ENCODE measurements at places on chromosomes 16 and 17. TPM values are rescaled to one million over a fixed set of nuclear protein-coding genes. Genes with fewer than 3 reads are reported as not detected.

STAC2 gene
- total RNA-seq, result 0.41 TPM

TP53TG3D gene
- not detected for total RNA-seq

HID1 gene
- total RNA-seq, result 12.3 TPM

CSH2 gene
- total RNA-seq, result not detected

ITGAX gene
- 2.7 TPM for total RNA-seq

CA5A gene
- not detected for total RNA-seq

TP53TG3F gene
- not detected for total RNA-seq

ARHGAP27 gene
- 37.3 TPM for total RNA-seq

TSPAN10 gene
- total RNA-seq, result 1.0 TPM

DNA sequence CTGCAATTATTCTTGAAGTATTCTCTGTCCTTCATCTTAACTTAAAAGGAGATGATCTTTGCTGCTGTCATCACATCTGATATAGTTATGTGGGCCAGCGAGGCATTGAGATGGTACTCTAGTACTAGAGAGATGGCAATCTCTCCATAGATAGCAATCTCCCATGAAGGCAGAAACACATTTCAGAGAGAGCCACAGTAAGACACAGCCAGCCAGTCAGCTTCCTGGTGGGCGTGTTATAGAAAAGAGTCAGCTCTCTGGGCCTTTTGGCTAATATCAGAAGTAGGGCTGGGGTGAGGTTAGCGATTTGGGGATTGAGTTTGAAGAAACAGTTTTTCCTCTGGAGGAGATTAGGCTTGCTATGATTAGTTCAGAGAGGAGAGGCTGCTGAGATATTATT lies 22.6 kb upstream of the EFCAB13 start:
- DNase-seq, result no peak

DNA sequence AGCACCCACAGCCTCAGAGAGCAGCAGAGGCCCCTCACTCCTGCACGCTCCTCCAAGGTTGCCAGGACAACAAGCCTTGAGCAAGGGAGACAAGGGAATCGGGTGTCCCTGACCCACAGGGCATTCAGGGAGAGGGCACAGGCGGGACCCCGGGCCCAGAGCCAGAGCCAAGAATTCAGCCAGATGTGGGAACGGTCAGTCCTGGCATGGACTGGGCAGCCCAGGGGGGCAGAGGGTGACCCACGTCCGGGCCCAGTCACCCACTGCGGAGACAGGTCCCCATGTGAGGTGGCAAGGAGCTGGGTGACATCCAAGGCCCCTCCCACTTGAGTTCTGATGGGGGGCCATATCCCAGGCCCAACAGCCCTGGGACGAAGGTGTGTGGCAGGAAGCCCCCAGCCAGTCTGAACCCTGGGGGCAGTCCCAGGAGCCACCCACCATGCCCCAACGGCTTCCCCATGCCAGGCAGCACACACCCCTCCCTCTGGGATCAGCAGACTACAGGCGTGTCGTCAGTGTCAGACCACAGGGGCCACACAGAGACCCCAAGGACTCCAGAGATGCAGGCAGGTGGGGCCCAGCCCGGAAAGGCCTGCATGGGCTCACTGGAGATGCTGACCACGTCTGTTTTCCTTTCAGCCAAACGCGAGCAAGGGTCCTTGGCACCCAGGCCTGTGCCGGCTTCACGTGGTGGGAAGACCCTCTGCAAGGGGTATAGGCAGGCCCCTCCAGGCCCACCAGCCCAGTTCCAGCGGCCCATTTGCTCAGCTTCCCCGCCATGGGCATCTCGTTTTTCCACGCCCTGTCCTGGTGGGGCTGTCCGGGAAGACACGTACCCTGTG lies 23.0 kb downstream of the USP6 start:
- DNase-seq, result no peak

- DNase-seq, result no peak
Measured at GRCh38 chr17:57207396-57207795, 48.9 kb upstream of the MSI2 start.

GRCh38 chr17:1643293-1643998 lies 2.1 kb downstream of the SCARF1 start:
- peak; percentile 47 for DNase-seq

GRCh38 chr17:75181608-75182318 lies 996 bp downstream of the SUMO2 start:
- peak; percentile 24 for DNase-seq

DNA sequence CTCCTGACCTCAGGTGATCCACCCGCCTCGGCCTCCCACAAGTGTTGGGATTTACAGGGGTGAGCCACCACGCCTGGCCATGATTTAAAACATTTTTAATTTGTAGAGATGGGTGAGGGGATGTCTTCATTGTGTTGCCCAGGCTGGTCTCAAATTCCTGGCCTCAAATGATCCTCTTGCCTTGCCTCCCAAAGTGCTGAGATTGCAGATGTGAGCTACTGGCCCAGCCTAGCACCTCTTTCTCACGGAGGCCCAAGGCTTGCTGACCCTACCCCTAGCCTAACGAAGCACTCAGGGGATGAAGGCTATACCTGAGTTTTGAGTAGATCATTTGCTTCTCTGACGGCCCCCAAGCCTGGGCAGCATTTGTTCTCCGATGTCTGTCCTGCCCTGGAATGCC lies 26.6 kb downstream of the UNK start:
- no peak for DNase-seq

GRCh38 chr16:6192532-6192931 lies 1094.9 kb upstream of the EEF2KMT start:
- DNase-seq, result no peak

- DNase-seq, result peak; percentile 31
Measured at GRCh38 chr16:83733301-83733700, 74.5 kb upstream of the HSBP1 start.

- DNase-seq, result peak; percentile 27
Measured at GRCh38 chr17:8124350-8125153, 646 bp upstream of the HES7 start.

- DNase-seq, result no peak
Measured at GRCh38 chr16:84559311-84559932, 55.0 kb upstream of the MEAK7 start.

GRCh38 chr17:6328279-6328678 lies 106.6 kb downstream of the AIPL1 start:
- DNase-seq, result no peak

DNA sequence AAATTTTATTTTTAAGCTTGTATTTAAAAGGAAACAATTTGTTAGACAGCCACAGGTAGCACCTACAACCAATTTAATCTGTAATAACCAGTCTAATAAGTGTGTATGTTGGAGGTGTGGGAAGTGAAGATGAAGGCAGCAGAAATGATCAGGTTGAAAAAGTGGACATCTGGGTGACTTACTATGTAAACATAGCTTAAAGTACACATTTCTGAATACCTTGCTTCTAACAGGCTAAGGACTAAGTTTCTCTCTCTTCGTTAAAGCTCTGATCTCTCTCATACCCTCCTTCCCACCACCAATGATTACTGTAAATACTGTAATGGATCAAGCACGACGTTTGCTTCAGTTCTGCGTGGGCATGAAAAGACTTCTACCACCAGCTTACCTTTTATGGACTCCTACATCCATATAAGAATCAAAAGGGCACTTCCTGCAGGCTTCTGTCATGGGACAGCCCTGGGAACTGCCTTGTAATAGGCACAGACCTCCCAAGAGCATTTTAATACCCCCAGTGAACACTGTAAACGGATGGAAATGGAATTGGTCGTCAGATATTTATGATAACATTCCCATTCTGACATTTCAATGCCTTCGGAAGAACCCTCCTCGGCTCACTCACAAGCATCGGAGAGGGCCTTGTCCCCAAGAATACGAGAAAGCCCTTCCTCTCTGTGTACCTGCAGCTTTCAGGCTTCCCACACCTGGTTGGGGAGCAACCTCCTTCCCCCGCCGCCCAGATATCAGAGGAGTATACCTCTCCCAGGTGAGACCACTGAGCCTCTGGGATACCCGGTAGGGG lies 700 bp downstream of the CCDC43 start:
- no peak for DNase-seq

- DNase-seq, result no peak
Measured at GRCh38 chr17:9968881-9969280, 63.8 kb upstream of the RCVRN start.

GRCh38 chr16:10824111-10824893 lies 5.7 kb upstream of the TVP23A start:
- no peak for DNase-seq

- DNase-seq, result no peak
Measured at GRCh38 chr17:48483004-48483403, 47.8 kb downstream of the HOXB1 start.

DNA sequence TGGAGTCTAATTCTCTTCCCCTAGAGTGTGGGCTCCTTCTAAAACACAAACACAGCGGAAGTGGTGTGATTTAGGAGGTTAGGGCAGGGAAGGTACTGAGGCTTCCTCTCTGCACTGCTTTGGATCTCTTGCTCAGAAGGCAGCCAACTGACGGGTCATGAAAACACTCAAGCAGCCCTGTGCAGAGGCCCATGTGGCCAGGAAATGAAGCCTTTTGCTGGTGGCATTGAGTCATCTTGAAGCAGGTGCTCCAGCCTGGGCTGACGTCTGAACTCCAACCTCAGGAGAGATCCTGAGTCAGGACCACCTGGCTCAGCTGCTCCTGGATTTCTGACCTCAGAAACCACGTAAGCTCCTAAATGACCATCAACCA lies 72.9 kb downstream of the MRM1 start:
- DNase-seq, result no peak

DNA sequence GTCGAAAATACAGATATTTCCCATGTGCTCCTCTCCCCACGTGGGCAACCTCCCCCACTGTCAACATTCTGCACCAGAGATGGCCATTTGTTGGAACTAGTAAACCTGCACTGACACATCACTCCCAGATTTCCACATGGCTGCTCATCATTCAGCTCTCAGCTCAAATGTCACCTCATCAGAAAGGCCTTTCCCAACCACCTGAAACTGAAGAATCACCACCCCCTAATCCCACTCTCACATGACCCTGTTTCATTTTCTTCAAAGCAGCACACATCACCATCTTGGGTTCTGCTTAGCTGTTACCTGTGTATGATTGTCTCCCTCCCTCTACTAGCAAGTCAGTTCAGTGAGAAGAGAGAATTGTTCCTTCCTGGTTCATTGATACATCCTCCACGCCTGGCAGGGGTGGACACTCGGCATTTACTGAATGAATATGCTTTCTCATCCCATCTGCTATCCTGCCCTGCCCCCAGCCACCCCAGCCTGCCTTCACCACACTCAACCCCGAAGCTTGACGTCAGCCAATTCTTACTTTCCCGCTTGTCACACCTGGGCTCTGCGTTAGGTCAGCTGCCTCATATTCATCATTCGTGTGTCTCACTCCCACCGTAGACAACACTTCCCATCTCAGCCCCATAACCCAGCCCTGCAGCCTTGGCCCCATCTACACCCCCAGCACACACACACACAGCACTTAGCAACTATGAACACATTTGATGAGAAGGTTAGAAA lies 1.5 kb downstream of the C17orf114 start:
- DNase-seq, result no peak

DNA sequence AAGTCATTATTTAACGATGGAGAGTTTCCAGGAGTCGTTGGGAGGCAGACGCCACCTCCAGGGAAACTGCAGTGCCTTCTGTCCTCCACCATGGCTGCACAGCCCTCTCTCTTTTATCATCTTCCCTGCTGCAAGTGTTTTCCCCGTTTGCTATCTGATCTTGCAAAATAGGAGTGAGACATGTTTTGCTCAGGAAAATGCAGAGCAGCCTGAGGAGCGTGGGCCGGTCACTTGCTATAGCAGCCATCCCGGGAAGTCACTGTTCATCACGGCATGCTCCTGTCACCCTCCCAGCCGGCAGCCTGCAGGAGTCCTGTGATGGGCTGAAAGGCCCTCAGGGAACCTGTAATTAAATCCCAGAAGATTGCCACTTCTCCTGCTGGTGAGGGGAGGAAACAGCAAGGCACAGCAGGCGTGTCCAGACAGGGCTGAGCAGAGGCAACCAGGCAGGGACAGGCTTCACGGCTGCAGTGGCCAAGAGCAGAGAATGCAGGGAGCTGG lies 143.1 kb downstream of the GSG1L start:
- peak; percentile 3 for DNase-seq

- DNase-seq, result no peak
Measured at GRCh38 chr17:34511265-34511664, 68.1 kb upstream of the TMEM132E start.

- DNase-seq, result no peak
Measured at GRCh38 chr17:15319452-15320010, 21.9 kb downstream of the TEKT3 start.

- no peak for DNase-seq
Measured at GRCh38 chr17:4939546-4939795, 375 bp downstream of the SLC25A11 start.

DNA sequence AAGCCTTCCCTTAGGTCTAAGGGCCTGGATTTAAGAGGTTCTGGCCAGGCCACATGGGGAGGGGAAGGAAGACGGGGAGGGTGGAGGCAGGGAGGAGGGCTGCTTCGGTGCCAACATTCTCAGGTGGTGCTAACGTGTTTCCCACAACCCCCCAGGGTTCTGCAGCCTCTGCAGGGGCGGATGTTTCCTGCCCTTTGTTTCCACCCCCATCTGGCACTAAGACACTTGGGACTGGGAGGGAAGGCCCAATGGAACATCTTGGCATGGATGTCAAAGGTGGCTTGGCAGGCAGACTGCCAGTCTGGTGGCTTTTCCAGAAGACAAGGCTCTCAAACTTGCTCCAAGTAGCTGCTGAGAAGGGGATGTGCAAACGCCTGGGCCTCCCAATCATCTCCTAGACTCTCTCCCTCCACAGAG lies 12.7 kb downstream of the HIC1 start:
- DNase-seq, result peak; percentile 28

GRCh38 chr16:57981636-57982035 lies 10.7 kb upstream of the CNGB1 start:
- no peak for DNase-seq

DNA sequence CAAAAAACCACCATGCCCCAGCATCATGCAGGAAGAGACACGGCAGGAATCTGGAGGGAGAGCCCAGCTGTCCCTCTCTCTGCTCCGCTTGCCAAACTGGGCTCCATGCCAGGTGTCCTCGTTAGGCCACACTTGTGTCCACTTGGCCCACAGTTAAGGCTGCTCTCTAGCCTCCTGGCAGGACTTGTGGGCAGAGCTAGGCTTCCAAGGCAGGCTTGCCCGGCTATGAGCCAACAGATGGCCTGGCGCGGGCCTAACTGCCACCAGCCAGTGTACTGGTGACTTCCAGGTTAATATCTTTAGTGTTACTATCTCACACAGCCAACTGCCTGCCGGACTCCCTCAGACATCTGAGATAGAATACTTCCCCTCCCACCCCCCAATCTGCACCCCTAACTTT lies 10.6 kb downstream of the ATP6V0D1 start:
- peak; percentile 91 for DNase-seq

DNA sequence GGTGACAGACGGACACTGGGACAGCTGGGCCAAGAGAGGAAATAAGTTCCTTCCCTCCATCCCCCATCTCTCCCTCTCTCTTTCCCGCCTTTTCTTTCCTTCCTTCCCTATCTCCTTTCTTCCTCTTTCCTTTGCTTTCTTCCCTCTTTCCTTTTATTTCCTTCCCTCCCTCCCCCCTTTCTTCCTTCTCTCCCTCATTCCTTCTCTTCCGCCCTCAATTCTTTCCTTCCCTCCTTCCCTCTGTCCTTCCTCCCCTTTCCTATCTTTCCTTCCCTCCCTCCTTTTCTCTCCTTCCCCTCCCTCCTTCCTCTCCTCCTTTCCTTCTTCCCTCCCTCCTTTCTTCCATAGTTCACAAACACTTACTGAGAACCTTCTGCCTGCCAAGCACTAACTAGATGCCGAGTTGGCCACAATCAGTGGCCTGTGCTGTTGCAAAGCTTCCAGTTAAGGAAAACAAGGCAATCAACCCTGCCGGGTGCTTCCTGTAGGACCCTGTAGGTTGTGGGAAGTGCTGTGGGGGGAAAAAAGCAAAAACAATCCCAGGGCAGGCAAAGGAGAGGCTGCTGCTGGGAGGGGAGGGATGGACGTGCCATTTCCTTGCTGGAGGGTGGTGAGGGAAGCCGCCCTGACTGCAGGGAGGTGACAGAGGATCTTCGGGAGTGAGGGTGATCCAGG lies 31.7 kb downstream of the ABCC6 start:
- DNase-seq, result no peak
